ENCODE measurements at places on chromosomes 1 and 21.
A peak's percentile ranks its signal among the peaks of the same experiment; 100 is the strongest.

DNA sequence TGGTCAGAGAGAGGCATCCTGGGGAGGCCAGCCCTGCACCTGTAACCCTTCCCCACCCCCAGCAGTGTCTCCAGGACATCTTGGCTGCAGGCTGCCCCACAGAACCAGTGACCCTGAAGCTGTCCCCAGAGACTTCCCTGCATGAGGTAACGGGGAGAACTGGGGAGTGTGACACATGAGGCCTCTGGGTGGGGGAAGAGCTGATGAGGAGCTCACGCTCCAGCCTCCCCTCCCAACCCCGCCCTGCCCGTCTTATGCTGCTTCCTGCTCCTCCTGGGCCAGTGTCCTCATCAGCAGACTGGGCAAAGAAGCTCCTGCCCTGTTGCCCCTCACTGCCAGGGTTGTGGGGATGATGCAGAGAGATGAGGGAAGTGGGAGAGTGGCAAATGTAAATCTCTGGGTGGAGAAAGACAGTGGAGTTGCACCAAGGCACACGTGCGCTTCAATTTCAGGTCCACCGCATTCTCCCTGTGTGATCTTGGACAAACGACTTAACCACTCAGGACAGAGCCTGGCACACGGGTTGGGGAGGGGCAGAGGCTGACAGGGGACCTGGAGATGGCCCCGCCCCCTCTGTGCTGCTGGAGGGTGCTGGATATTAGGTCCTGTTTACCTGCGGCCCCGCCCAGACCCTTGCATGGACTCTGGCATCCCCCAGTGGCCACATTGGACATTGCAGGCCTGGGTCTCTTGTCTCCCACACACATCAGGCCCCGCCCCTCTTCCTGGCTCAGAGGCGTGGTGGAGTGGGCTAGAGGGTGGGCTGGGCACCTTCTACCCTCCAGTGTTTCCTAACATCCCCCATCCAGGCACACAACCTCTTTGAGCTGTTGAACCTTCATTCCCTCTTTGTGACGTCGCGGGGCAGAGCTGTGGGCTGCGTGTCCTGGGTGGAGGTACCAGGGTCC, 12.3 kb downstream of the CLCNKB start:
- peak; percentile 93 for DNase-seq

DNA sequence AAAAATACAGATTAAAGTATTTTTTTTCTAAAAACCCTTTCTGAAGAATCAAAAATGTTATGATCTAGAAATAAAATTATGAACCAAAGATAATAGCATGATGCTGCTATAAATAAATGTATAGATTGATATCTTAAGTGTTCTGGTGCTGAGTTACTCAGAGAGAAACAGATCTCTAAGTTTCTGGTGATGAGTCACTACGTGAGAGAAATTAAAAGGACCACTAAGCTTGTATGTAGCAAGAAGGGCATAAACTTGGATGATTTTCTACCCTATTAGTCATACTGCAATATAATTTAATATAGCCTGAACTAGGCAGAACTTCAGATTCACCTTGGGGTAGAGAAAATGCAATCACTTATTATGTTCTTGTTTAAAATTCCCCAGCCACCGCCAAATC, 514.8 kb downstream of the AMY1C start:
- no peak for DNase-seq

DNA sequence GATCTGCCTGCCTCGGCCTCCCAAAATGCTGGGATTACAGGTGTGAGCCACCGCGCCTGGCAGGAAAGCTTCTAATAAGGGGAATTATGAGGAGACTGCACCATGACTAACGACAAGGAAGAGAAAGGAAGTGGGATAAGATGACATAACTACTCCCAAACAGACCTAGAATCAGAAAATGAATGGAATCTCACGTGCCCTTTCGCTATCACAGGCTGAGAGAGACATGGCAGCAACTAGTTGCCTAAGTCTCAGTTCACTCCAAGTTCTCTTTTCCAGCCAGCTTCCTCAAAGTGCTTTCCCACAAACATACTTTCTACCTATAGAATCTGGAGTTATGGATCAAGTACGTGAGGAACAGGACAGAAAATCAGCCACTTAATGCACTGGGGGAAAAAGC, 2.0 kb downstream of the PI4KB start:
- DNase-seq, result no peak

- DNase-seq, result no peak
Observed at GRCh38 chr1:33443080-33443704, 12.3 kb upstream of the PHC2 start.

GRCh38 chr1:42926235-42926878, 32.3 kb downstream of the SLC2A1 start:
- DNase-seq, result no peak

DNA sequence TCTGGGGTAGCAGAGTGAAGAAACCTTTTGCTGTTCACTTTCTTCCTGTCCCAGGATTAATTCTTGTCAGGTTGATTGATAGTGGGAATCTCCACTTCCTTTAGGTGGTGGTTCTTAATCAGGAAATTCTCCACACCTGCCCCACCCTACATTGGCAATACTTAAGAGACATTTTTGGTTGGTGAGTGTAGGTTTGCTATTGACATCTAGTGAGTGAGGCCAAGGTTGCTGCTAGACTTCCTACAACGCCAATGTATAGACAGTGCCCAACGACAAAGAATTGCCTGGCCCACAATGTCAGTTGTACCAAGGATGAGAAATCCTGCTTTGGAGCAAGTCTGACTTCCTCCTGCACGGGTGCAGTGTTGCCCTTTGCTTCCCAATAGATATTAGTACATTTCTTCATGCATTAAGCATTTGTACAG, 38.5 kb downstream of the MAP3K7CL start:
- no peak for DNase-seq

- DNase-seq, result peak; percentile 45
Observed at GRCh38 chr1:232629250-232630046, 485 bp downstream of the SIPA1L2 start.

GRCh38 chr1:202658769-202659168, 51.5 kb downstream of the SYT2 start:
- no peak for DNase-seq

GRCh38 chr1:119768778-119769177, at the start of gene HMGCS2:
Gene HMGCS2, minus strand, starts transcription at chr1:119768905. Its CDS starts 61 bp downstream, at chr1:119768844.
- no peak for DNase-seq

GRCh38 chr1:178500936-178501554, 4.3 kb upstream of the CLEC20A start:
- no peak for DNase-seq

DNA sequence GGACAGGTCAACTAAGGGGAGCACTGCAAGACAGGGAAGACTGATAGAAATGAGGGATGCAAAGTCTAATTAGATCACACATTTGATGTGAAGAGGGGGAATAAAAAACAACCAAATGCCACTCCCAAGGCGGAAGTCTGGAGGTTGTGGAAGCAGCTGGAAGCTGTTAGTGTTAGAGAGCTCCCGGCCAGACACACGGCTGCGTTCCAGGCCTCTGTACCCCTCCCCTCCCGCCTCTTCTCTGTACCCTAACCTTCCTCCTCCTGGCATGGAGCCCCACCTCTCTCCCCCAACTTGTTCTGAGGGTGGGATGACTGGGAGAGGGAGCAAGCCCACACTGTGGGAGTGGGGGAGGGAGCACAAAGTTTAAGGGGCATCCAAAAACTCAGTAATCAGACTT, 67.0 kb downstream of the PLEKHA6 start:
- no peak for DNase-seq

DNA sequence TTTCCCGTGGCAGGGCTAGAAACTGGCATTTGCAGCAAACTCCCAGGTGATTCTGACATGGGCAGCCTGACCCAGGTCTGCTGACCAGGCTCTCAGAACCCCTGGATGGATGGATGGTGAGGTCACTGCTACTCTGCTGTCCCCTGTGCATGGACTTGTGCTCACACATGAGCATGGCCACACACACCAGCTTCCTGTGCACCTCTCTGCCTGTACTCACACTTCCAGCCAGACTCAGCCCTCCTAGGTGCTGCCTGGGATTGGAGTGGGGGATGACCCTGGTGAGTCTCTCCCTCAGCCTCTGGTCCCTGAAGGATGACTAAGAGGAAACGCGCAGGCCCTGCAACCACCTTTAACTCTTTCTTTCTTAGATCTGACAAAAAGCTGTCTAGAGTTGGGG, 361.1 kb downstream of the HHAT start:
- DNase-seq, result no peak

GRCh38 chr1:240597153-240597745, 14.7 kb downstream of the GREM2 start:
- no peak for DNase-seq

- DNase-seq, result peak; percentile 37
Observed at GRCh38 chr1:43545695-43546387, 15.2 kb downstream of the PTPRF start.

DNA sequence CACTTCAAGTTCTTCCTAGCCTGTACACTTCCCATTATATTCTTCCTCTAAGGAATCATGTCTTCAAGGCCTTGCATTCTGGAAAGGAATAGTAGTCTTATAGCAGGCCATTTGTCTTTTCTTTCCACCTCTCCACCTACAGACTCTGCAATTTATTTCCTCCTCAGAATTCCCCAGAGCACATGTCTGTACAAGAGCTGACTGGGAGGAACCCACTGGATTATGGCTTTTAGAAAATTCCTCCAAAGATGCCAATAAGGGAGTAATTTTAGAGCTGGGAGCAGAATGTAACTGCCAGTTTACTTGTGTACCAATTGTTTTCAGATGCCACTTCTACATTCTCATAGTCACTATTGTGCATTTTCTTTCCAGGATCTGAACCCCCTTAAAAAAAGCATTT, 3.4 kb upstream of the PSMG1 start:
- DNase-seq, result no peak

- no peak for DNase-seq
Observed at GRCh38 chr1:4786055-4786454, 131.6 kb downstream of the AJAP1 start.

DNA sequence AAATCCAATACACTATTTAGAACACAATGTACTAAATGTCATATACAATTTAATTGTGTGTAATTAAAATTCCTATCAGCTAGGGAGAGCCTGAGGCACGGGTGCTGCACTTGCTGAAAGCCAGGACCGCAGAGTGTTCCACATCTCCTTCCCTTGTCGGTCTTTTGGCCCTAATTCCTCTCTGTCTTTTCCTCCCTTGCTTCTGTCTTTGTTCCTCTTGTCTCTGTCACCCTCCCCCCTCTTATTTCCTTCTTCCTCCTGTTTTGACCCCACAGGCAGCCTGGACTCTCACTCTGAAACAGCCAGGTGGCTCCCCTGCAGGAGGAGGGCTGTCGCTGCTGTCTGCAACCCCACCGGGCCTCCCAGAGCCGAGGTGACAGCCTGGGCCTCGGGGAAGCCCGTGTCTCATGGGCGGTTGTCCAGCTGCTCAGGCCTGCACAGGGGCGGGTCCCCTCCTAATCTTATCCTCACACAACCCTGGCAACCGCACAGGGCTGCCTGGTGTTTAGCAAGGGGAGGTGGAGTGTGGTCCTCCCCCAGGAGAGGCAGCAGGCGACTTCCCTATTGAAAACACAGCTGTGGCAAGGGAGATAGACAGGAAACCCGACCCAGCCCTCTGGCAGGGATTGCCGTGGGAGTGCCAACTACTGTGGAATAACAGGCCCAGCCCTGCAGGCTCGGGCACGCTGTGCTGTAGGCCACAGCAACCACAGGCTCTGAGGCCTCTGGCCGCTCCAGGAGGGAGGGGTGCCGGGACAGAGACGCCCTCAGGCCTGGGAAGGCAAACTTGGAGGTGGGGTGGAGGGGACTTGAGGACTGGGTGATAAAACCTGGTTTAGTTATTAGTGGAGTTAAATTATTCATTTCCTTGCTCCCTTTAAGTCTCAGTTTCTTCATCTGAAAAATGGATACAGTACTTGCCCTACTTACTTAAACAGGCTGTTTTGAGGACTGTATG, 68.8 kb upstream of the WDR26 start:
- DNase-seq, result peak; percentile 23

DNA sequence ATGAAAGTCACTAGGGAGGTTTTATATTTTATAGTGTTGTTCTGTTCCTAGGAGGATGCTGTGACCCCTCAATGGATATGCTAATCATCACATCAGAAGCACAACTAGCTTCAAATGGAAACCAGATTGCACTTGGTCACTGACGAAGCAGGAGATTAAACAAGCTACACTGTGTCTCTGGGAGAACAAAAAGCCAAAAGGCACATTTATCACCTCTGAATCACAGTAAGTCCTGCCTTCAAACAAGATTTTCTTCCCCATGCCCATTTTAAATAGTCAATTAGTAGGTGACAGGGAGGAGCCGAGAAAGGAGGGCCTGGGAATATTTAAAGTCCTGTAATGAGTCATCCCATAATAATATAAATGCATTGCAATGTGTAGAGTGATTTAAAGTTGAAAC, 38.1 kb downstream of the RGS2 start:
- no peak for DNase-seq

DNA sequence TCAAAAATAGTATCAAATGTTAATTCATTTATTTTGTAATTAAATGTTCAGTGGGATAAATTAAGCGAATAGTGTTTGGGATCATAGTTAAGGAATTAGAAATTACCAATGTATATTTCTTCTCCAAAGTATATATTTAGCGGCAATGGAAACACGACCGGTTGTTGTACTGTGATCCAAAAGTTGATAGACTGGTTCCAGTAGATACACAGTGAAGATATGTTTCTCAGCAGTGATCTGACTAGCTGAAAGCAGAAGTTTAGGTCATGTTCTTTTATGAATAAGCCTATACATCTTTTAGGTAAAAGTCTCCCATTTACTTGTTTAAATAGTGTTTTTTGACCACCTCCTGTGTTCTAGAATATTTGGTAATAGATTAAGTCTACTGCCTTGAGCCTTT, 8.8 kb downstream of the USP16 start:
- no peak for DNase-seq

DNA sequence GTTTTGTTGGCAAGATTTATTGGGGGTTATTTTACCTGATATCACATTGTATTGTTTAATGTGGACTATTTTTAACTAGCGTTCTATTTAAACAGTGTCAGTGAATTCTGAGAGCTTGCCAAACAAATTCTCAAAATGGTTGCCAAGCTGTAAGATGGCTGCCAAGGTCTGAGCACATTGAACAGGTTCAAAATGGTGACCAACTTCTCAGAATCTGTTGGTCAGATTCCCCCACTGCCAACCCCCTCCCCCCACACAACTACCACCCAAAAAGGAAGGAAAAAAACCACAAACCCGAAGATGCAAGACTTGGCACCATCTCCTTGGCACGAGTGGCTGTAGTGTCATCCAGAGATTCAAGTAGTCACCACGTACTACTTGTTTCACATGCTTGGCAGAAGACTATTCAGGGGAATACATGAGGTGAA, 159.1 kb downstream of the NFIA start:
- DNase-seq, result no peak

DNA sequence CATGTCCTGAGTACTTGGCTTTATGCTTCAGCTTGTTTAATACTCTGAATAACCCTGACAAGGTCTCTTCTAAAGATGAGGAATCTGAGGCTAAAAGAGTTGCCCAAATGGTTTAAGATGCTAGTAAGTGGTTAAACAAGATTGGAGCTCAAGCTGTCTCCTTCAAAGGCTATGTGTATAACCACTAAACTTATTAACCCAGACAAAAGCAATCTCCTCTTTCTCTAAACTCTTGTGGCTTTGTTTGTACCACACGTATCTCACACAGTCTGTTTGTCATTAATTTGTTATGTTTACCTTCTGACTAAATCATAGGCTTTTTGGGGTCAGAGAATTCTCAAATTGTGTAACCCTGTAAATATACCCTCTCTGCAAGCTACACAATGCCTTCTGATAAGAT, 89.9 kb downstream of the HMCN1 start:
- DNase-seq, result no peak

Measured in stimulated activated CD4-positive, alpha-beta T cell treated with anti-CD3 and anti-CD28 coated beads, Interleukin-15, amount 100 ng/mL, for 24 hours (primary cell).